ENCODE measurements at places on chromosomes 5 and 9.
A peak's percentile ranks its signal among the peaks of the same experiment; 100 is the strongest.

DNA sequence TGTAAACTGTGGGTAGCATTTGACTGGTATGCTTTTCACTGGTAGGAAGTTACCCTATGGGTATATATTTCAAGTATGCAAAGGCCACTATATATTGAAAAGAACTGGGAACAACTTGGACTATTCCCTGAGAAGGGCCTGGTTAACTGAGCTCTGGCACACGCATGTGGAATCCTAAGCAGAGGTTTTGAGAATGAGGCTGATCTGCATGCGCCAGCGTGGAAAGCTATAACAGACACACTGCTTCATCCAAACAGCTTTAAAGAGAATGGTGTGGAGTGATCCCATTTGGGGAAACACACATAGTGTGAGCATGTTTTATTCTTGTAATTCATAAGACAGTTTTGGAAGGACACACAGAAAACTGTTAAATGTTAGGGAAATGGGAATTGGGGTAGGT lies 8.4 kb downstream of the NSG2 start:
- no peak for DNase-seq

DNA sequence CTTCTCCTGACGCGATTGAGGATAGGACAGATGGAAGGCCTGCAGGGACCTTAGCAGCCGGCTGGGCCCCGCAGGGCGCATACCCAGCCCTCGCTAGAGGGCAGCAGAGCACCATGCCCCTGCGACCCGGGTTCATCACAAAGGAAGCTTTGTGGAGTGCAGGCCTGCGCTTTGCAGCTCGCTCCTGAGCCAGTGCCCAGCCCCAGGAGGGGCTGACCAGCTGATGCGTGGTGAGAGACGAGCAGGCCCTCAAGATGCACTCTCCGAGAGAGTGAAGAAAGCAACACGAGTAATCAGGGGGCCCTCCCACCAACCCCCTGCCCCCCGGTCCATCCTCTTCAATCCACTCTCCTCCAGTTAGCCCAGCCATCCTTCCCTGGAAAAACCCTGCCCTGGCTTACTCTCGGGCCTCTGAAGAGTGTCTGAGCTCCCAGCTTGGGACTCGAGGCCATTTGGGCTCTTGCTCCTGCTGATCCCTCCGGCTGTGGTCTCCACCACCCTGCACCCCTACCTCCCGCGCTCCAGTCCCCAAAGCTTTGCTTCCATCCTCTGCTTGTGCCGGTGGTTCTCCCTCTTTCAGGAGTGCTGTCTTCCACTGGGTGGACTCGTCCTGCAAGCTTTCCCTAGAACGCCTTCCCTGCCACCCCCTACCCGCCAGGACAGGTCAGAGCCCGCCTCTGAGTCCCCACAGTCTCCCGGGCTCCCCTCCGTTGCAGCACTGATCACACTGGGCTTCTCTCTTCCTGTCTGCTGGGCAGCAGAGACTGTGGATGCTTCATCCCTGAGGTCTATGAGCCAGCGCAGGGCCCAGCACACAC lies 9.1 kb upstream of the KIF12 start:
- DNase-seq: peak; percentile 37

- no peak for DNase-seq
These were observed 153.8 kb downstream of the AUH start for GRCh38 chr9:91207729-91208418.

DNA sequence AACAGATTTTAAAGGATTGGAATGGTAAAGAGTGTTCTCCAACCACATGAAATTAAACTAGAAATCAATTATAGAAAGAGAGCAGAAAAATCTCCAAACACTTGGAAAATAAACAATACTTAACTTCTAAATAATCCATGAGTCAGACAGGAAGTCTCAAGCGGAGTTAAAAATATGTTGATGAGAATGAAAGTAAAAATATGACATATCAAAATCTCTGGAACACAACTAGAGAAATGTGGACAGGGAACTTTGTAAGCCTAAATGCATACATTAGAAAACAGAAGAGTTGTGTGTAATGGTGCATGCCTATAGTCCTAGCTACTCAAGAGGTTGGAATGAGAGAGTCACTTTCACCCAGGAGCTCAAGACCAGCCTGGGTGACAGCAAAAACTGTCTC lies 47.9 kb upstream of the ZNF618 start:
- no peak for DNase-seq

GRCh38 chr5:98656125-98656795 lies 117.2 kb upstream of the RGMB start:
- no peak for DNase-seq

- DNase-seq: peak; percentile 35
These were observed 709 bp downstream of the UAP1L1 start for GRCh38 chr9:137077758-137078693.

DNA sequence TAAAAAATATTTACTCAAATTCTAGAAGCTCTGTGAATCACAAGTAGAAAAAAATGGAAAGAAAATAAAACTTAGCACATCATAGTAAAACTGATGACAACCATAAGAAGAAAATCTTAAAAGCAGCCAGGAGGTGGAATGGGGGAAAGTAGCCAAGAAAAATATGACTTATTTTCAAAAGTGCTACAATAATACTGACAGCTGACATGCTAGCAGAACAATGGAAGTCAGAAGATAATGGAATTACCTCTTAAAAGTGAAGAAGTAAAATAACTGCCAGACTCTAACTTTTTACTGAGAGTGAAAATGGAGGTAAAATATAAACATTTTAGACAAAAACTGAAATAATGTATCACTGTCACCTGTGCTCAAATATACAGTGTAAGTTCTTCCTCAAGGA lies 532.2 kb upstream of the SGCD start:
- no peak for DNase-seq

DNA sequence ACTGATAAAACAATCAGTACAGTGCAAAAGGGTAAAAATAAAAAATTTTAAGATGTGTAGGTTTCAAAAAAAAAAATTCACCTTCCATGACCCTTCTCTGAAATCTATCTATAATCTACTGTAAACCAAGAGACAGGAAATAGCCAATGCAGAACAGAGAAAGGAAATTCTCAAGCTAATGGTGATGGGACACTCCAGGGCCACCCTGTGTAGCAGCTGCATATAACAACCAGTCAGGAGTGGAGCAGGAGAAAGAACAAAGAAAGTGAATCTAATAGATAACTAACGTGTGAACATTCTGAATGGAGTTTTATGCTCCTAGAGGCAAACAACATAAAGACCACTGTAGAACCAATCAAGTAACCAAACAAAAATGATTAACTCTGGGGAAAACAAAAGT lies 16.6 kb downstream of the SPTLC1 start:
- no peak for DNase-seq

- DNase-seq: no peak
These were observed 110.9 kb upstream of the PRRC1 start for GRCh38 chr5:127406326-127407121.

GRCh38 chr9:127122176-127123063 lies at the start of gene ANGPTL2:
ANGPTL2 (minus strand) TSS chr9:127122635; CDS start chr9:127108731, 13,904 bp downstream.
- DNase-seq: no peak

GRCh38 chr9:115397591-115398312 lies 279.8 kb upstream of the TNC start:
- no peak for DNase-seq

- no peak for DNase-seq
These were observed 360.6 kb downstream of the EFNA5 start for GRCh38 chr5:107310181-107310580.

DNA sequence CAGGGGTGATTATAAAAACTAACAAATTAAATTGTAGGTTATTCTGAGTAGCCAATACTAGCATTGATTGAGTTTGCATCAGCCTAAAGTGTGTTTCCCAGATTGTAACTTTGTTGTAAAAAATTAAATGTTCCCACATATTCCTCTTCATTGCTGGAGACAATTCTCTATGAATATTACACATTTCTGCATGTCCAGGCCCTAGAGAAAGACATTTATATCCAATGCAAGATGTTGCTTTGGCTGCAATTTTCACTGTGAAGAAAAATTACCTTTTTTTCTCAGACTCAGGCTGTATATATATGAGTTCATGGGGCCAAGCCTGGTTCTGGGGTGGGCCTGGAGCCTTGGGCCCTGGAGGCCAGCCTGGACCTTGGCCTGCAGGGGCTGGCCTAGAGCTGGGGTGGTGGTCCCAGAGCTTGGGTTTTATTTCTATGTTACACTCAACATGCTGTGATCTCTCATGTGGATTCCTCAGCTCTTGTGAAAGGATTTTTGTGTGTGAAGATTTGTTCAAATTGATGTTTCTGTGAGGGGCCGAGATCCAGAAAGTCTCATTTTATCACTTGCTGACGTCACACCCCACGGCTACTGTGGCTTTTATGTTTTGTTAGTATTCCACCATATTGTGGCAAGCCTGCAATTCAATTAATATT lies 232.5 kb downstream of the SPATA31A1 start:
- no peak for DNase-seq

DNA sequence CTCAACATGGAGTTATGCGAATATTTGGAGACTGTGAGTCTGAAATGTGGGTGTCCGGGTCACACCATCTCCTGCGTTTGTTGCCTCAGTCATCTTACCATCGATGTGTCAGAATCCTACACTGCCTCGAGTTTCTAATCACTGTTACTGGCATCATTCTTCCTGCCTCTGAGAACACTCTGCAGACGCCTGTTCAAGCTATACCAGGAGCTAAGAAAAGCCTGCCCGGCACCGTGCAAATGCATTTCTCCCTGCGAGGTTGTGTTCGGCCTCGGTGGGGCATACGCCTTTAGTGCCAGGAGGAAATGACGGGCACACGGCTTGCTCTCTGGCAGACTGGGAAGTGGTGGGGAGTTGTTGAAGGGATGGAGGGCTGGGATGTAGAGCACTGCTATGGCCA lies 31.2 kb upstream of the SLC25A51 start:
- no peak for DNase-seq

DNA sequence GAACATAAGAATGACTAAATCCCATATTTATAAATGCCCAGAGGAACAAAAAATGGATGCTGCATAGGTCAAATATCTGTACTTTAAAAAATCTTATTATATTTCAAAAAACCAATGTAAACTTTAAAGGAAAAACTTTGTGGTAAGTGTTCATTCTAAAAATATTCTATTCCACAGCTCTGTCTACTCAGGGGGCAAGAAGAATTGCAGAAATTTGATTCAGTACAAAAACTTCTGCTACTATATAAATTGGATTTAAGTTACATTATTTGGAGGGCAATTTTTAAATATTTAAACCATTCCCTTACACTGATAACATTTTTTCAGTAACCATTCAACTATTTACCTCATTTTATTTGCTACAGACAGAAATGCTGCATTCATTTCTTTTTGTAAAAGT lies 32.1 kb downstream of the NFIB start:
- DNase-seq: no peak

GRCh38 chr5:36173426-36173825 lies 21.5 kb downstream of the SKP2 start:
- no peak for DNase-seq

DNA sequence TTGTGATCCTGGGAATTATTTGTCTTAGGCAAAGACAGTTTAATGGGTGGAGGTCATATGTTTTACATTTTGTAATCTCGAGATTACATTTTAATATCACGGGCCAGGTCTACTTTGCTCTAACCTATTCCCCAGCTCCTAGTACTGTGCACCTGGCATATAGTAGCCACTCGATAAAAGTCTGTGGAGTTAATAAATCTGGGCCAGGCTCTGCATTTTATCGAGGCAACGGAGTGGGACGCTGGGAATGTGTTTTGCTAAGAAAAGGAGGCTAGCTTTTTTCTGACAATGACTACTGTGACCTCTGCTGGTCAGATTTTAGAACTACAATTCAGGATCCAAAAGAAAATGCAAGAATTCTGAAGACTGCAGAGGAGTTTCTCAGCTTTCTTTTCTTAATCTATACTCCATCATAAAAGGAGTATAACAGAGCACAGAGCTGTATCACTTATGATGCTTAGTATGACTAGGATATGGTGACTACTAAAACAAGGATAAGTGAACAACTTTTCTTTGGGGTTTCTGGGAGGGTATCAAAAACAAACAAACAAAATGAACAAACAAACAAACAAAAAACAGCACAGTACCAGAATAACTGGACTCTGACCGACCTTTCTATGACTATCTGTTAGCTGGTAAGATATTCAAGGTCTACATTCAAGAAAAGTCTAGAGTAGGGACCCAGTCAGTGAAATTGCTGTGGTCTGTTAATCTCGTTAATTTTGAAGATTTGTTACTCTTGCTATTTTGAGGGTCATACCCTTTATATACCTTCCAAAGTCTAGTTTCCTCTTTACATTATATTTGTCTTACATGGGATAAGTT lies 46.1 kb upstream of the CER1 start:
- DNase-seq: no peak

GRCh38 chr9:38107811-38108304 lies 38.8 kb upstream of the SHB start:
- DNase-seq: no peak

DNA sequence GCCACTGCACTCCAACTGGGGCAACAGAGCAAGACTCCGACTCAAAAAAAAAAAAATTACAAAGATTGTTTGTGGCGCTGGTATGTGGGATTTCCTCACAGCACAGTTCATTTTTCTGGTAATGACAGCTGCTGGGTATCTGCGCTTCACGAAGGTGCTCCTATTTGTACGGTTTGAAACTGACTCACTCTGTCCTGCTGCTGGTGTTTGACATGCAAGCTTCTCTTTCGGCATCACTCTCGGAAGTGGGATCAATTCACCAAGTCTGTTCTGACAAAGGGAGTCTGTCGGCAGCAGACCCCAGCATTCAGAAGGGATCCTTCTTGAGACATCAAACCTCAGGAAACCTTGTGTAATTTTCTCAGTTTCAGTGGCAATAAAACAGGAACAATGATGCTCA lies 26.3 kb downstream of the MAML1 start:
- no peak for DNase-seq

DNA sequence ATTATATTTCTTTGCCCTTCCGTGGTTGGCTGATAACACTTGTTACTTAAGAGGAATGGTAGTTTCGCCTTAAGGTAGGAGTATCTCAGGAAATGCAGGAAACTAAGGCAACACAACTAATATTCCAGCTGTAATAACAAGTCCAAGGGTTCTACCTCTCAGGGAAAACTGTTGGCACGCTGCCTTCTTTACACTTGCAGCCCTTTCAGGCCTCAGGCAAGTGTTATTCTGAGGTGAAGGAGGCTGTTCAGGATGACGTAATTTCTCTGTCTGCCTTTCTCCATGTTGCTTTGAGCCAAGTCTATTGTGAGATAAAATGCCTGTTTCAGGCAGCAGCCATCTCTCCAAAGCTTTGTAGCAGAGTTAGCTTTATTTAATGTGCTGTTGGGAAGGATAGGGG lies 38.0 kb downstream of the VCAN start:
- no peak for DNase-seq

DNA sequence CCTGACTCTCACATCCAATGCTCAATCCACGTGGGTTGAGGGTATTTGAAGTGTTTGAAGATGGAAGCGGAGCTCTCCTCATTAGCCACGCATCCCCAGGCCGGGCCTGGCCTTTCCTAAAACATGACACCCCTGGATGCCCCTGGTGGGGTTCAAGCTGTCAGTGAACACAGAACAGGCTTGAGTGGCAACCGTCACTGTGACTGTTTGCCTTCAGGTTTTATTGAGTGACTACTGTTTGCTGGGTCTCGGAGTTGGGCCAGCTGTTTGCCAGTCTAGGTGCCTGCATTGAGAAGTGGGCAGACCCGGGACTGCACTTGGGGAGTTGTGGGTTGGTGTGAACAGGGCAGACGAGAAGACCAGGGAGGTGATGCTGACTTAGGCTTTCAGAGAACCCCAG lies 7.8 kb upstream of the OLFM1 start:
- no peak for DNase-seq

Measured in stimulated activated CD4-positive, alpha-beta T cell treated with anti-CD3 and anti-CD28 coated beads, Interleukin-4, amount 100 ng/mL, for 4 hours (primary cell).